ENCODE measurements at places on chromosomes 6 and 20.

DNA sequence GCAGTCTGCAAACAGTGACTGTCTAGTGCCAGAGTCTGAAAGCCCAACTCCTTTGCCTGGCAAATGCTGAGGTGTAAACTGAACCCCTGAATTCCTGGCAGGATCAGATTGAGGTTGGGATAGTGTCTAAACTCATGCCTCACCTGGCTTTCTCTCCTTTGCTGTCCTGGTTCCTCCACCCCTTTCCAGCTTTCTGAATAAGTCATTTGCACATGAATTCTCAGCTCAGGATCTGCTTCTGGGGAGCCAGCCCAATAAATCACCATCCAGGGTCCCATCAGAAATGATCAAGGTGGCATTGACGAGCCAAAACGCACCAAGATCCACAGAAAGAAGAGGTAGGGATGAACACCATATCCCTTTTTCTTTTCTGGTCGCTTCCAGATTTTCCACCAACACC, 301.6 kb downstream of the LRFN2 start:
- DNase-seq: no peak

DNA sequence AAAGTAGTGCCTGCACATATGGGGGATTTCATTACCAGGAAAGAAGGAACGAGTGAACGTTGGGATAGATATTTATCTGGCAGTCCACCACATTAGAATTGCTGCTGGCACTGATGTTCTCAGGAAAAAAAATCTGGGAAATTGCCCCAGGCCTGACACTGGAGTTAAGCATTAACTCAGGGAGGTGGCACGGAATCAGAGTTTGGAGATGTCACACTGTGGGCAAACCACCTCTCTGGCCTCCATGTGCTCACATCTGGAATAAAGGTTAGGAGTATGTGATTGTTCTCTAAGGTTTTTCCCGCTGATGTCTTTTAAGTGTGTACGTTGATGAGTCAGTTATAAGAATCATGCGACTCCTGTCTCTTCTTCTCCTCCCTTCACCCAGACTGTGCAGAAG, 7.9 kb downstream of the TGM3 start:
- no peak for DNase-seq

DNA sequence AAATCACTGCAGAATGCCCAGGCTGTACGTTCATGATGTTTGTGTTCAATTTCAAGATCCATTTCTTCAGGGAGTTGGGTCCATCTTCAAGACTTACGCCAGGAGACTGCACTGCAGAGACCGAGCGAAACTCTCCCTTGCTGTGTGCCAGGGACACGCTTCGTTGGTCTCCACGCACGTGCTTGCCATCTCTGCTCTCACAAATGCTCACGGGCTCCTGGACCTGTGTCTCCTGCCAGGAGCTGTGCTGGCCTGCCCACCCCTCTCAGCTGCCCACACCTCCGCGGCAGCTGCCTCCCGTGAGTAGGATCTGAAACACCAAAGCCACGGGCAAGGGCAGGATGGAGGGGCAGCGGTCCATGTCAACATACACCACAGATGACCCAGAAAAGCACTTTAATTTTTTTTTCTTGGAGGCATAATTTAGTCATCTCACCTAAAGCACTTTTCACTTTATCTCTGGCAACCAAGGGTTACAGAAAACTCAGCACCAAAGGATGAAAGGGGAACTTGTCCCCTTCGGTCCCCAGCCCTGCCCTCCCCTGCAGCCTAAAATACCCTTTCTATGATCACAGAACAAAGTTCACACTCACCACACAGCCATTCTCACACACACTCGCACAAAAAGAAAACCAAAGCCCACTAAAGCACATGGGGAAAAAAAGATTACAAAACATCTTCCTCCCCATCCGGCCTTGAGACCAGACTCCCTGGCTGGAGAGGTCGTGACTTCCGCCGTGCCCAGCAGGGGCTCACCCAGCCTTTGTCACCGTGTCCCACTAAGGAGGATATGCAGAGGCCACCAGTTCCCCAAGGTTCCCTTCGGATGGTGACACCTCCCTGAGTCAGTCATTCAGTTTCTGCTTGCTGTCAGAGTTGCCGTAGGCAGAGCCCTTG, 137.9 kb downstream of the AGPAT4 start:
- DNase-seq: no peak

DNA sequence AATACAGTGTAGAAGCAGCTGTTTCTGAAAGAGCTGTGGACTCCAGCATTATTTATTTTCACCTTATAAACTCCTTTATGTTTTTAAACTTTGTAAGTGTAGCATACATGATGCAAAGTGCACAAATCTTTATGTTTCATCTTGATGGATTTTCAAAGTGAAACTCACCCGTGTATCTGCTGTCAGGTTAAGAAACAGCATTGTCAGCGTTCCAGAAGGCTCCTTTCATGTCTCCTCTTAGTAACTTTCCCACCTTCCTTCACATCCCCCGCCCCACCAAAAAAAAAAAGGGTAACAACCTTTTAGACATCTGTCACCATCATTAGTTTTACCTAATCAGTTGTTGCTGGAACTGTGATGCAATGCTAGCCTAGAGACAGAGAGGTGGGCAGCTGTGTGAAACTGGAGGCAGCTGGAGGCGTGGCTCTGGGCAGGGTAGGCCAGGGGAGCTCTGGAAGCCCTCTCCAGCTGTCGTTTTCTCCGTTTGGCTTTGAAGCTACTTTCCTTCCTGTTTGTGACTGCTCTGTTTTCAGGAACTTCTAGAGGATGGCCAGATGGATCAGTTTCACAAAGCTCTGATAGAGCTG, 7.2 kb downstream of the ACTR5 start:
- DNase-seq: no peak

- no peak for DNase-seq
Observed at GRCh38 chr20:10706460-10706811, 32.6 kb upstream of the JAG1 start.

- DNase-seq: no peak
Observed at GRCh38 chr6:7841781-7842468, 68.7 kb downstream of the TXNDC5 start.

DNA sequence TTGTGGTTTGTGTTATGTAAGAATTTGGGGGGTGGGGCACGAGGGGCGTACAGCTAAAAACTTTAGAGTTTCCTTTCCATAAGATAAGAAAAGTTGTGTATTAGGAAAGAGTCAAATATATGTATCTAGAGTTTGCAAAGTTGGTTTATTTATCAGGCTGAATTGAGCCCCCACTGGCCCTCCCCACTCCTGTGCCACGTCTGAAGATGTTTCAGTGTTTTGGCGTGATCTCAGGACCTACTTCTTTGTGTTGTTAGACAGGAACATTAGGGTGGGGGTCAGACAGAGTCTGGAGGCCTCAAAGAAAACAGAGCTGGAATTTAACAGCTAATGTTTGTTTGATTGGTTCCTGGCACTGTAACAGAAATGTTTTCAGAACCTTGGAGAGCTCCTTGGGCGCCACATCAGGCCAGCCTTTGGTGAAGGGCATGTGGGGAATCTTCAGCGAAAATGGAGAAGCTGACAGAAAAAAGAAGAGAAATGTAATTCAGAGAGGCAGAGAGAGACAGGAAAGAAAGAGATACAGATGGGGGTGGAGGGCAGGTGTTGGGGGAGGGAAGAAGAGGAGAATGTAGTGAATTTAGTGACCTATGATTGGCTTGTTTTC, 674 bp downstream of the NRSN1 start:
- no peak for DNase-seq

GRCh38 chr20:49505518-49505917, 23.1 kb upstream of the KCNB1 start:
- no peak for DNase-seq

DNA sequence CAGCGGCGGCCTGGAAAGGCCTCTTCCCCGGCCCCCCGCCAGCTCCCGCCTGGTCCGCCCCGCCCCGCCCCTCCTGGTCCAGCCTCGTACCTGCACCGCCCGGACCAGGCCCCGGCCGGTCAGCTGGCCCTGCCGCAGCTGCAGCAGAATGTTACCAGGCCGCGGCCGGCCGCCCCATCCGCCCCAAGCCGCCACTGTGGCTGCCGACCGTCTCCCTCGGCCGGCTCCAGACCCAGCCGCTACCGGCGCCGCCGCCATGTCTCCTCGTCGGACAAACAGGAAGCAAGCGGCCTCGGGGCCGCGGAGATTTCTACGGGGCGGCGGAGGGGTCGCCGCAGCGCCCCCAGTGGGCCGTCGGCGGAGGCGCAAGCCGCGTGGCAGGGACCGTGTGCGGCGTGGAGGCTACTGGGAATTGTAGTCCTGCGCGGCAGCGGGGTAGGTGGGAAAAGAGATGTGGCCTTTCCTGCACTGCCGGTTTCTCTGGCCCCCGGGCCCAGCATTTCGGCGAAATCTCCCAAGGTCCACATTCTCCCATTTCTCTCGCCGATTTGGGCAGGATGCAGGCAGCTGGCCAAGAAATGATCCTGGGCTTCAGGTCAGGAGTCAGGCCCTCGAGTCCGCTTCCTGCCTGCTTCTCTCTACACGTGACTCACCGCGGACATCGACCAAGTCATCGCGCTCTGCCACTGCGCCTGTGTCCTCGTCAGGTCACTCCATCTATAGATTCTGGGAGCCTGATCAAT, at the start of gene TRPC4AP:
TRPC4AP (minus strand) TSS at position 284 of the 743 bp plus-strand sequence; CDS start at position 258, 26 bp downstream.
- peak; percentile 83 for DNase-seq

GRCh38 chr6:167762259-167762962, 64.3 kb upstream of the AFDN start:
- DNase-seq: no peak

DNA sequence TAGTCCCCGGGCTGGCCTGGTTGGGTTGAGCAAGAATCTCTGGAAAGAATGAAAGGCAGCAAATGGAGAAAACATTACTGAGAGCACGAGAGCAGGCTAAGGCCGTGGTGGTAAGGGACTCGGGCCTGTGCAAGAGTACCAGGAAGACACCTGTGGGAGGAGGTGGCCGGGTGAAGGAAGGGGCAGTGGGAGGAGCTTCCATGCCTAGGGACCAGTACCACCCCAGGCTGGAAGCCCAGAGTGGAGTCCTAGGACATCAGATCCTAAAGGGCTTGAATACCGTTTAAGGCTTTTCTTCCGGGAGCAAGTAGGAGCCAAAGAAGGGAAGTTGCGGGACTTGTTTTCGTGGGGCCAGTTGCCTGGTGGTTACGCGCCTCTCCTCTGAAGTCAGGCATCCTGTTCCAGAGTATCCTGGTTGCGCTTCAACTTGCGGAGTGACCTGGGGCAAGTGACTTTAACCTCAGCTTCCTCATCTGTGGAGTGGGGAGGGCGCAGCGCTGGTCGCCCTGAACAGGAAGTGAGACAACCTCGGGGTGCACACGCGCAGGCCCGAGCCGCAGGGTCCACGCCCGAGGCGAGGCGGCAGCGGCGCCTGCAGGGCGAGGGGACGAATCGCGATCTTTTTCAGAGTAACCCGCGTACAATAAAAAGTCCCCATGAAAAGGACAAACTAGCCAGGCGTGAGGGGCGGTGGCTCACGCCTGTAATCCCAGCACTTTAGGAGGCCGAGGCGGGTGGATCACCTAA, 1.1 kb upstream of the TPD52L2 start:
- peak; percentile 60 for DNase-seq

DNA sequence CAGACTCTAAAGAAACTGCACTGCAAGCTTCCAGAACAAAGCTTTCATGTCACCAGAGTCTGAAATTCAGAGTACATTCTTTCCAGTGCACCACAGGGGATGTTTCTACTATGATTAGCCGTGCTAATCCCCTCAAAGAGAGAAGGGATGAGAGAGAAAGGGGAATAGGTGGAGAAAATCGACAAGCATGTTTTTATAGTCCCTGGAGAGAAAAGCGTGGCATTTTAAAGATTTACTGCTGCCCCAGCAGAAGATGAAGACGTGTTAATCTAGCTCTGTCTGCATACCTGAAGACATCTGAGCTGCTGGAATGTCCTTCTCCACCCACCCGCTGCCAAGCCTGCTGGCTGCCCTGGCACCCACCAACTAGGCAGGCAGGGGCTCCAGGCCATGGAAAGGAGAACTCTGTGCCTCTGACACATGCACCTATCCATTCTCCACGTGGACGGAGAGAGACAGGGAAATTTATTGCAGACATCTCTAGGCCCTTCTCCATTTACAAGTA, 4.1 kb downstream of the MYLK4 start:
- DNase-seq: no peak

GRCh38 chr6:87071683-87072082, 23.2 kb downstream of the CGA start:
- no peak for DNase-seq

DNA sequence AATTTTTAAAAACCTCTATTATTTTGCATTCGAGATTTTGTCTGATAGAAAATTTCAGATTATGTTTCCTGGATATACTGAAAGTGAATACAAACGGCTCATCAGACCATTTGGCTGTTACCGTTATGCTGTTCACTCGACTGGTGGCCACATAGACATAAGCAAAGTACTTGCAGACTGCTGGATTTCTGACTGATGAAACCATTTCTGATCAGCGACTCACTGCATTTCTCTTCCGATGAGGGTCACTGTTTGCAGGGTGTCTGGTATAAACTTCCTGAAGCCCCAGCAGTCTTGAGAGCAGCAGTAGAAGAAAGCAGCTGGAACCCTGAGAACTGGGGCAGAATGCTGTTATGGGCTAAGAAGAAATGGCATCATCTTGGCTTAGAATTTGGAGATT, 17.7 kb downstream of the SNX9 start:
- no peak for DNase-seq

DNA sequence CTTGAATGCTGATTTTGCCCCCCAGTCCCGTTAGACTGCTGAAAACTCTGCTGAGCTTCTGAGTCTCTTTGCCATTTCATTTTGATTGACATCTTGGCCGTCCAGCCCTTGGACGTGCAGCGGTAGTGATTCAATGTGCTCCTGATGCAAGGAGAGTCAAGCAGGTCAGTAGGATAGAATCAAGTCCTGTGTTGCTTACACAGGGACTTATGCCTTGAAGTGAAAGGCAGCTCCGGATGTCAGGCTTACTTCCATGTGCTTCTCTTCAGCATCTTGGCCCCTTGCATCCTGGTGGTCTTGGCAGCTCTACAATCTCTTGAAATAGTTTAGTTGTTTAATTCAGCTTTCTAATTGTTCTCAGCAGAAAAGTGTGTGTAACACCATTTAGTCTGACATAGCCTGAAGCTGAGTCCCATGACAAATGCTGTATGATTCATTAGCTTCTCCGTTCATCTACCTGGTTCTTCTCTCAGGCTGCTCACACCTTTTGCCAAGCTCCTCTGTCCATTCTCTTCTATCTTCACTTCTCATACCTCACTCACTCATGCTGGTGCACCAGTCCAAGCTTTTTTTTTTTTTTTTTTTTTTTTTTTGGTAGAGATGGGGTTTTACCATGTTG, 76.0 kb downstream of the EZR start:
- DNase-seq: no peak
